Hepatocyte (in vitro differentiated cells): ENCODE measurements at places on chromosomes 7 and 10.

- DNase-seq, result no peak
Observed at GRCh38 chr7:107559864-107560263, 3.9 kb downstream of the COG5 start.

GRCh38 chr7:11300241-11300640, 326.6 kb downstream of the PHF14 start:
- DNase-seq, result no peak

DNA sequence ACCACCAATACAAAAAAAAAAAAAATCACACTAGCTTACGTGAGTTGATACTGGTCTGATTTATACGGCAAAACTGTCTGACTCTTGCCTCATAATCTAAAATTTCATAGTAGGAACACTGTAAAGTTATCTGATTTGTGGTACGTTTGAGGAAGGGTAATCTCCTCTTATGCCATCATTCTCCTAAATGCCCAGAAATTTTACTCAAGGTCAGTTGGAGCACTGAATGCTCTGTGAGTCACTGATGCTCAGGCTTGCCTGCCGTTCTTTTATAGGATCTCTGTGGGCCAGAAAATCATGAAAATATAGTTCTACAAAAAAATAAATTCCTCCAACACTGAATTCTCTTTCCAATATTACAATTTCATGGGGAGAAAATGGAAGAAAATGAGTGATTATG, 135.7 kb downstream of the PDE1C start:
- no peak for DNase-seq

DNA sequence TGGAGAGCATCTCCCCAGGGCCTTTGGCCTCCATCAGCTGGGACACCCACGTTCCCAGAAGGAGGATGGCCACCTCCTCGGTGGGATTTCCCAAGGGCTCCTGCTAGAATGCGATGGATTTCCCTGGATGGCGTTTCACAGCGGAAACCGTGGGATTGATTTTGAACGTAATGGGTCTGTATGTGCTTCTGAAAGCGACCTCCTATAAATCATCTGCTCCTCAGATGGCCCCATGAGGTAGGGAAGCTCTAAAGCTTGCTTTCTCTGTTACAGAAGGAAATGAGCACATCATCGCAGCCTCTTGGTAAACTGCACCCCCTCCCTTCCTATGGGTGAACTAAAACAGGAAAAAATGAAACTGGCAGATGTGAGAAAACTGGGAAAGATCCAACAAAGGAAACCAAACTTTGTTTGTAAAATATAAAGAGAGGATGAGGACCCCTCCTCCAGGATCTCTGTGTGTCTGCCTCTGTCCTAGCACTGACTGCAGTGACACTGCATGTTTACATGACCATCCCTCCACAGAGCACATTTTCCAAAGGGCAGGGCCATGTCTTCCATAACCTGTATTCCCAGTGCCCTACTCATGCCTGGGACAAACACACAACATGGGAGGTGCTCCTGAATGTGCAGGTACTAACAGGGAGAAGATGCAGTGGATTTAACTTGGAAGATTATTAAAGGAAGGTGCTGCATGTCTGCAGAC, 57.6 kb downstream of the LYZL1 start:
- DNase-seq, result no peak

DNA sequence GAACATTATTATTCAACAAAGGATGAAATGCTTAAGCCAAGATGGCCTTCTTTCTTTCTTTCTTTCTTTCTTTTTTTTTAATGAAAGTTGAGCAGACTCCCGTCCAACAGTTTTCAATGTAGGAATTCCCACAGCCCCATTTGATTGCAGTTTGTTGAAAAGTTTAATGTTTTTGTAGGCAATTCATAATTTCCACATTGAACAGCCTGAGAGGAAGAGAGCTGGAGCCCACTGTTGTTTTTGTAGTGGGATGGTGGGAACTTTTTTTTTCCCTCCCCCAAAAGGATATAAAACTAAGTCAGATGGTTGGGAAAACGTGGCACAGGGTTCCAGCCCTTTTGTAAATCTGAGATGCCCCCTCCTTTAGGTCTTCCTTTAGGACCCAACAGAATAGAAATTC, 86.6 kb downstream of the TCF7L2 start:
- no peak for DNase-seq
